Tibial nerve (tissue), 4 donors: ENCODE measurements at places on chromosomes 16 and 17.

DNA sequence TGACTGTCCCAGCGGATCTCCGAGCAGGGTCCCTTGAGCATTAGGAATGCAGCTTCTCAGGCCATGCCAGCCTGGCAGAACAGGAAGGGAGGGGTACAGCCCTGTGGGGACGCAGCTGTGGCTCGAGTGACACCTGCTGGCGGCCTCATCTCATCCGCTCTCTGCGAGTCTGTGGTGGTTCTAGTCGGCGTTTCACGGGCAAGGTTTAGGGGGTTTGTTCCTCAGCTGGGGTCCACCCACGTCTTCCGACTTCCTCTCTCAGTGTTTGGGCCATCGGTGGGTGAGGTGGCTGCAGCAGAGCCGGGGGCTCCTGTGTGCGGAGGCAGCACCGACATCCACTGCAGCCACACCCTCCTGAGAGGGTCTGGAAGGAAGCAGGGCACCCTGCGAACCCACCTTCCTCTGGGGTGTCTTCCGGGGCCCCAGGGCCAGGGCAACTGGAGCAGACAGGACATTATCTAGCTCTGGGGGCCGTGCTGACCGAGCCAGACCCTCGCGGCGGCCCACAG, 33.3 kb downstream of the JPH3 start:
- DNase-seq = peak; percentile 7

- no peak for DNase-seq
Measured at GRCh38 chr17:74239172-74239571, 25.8 kb downstream of the TTYH2 start.

DNA sequence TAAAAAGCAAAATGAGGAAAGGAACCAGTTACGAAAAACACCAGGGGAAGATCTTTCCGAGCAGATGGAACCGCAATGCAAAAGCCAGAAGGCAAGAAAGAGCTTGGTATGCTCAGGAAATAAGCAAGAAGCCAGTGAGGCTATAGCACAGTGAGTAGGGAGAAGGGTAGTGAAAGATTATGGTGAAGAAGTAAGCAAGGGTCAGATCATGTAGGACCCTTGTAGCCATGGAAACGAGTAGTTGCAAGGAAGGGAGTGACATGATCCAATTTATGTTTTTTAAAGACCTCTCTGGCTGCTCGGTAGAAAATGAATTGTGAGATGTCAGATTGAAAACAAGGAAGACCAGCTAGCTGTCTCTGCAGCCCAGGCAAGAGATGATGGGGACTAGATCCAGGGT, 143.3 kb downstream of the USP31 start:
- no peak for DNase-seq

- no peak for DNase-seq
Measured at GRCh38 chr17:10812674-10813073, 8.8 kb upstream of the TMEM238L start.

DNA sequence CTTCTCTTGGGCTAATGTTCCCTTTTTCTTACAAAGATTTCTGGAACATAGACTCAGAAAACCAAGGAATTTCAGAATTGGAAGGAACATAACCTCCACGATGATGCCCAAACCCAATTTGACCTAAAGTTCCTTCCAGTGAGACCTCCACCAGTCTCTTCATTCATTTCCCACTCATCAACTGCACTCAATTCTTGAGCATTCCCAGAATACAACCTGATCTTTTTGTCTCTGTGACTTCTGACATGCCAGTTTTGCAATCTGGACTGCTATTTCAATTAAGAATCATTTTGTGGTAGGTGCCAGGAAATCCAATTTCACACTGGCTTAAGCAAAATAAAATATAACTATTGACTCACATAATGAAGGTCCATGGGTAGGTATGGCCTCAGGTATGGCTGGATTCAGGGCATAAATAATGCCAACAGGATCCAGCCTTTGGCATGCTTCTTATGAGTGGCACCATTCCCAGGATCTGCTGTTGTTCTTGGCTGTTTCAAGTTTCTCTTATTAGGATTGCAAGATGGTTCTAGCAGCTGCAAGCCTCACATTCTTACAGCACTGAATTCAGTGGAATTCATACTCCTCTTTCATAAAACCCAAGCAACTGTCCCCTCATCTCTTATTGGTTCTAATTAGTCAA, 184.3 kb downstream of the HS3ST4 start:
- no peak for DNase-seq
